ENCODE measurements at places on chromosomes 12 and 14.
A peak's percentile ranks its signal among the peaks of the same experiment; 100 is the strongest.

DNA sequence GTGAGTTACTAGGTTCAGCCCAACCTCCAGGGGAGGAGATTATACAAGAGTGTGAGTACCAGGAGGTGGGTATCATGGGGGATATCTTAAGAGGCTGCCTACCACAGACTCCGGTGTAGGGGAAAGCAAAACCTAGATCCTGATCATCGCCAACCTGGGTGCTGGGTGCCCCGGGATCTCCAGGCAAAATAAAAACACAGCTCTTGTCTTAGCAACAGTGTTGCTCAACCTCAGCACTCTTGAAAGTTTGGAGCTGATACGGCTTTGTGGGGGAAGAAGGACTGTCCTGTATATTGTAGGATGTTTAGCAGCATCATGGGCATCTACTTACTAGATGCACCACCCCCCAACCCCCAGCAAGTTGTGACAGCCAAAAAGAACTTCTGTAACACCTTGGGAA is 74.5 kb downstream of the CCDC60 start:
- no peak for DNase-seq

- no peak for DNase-seq
These were observed 97.7 kb downstream of the ESRRB start for GRCh38 chr14:76473481-76474263.

- DNase-seq, result no peak
These were observed 644.7 kb downstream of the VRK1 start for GRCh38 chr14:97441740-97442362.

DNA sequence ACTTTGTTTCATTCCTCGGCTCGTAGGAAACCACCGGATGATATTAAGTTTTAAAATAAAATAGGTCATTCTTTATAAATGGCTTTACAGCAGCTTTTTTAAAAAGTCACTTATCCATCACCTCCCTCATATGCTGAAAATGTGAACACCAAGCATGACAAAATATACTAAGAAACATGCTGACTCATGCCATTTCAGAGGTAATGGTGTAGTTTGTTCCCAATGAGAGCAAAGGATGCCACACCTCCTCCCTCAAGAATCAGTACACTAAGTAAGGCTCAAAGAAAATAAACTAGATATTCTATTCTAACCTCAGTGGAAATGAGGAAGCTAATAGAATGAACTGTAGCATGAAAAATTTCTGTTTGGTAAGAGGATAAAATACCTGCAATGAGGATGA is 5.5 kb upstream of the DIO2 start:
- DNase-seq, result no peak

GRCh38 chr14:70020352-70021170 is 141.3 kb downstream of the SMOC1 start:
- no peak for DNase-seq

DNA sequence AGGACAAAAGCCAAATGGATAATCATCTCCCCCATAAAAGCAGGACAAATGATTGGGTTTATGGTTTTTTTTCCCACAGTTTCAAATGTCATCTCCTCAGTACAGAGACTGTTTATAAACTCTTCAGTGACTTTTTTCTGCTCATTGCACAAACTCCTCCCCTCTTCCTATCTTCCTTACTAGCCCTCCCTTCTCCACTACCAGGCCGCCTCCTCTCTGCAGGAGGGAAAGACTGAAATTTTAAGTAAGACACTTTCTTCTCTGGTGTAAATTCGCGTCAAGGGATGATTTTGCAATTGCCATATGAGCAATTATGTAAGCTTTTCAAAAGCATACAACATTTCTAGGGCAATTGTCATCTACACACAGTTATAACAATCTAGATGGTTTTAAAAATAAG is 37.0 kb downstream of the BTG1 start:
- peak; percentile 83 for DNase-seq

DNA sequence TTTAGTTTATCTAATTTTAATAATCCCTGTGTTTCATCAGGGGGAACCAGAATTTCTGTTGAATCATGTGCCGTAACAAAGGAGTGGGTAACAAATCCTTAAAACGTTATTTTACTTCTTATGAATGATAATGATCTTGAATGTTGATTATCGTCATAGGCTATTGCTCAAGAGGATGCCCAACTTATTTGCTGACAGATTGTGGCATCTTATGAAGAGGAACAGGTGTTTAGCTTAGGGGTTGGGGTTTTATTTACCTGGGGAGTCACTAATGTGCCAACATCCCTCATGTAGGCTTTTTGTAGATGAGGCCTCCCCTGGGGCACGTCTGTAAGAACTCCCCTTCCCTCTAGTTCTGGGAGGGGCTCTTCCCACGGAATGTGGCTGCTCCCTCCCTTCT is 32.4 kb upstream of the TMX1 start:
- DNase-seq, result no peak

DNA sequence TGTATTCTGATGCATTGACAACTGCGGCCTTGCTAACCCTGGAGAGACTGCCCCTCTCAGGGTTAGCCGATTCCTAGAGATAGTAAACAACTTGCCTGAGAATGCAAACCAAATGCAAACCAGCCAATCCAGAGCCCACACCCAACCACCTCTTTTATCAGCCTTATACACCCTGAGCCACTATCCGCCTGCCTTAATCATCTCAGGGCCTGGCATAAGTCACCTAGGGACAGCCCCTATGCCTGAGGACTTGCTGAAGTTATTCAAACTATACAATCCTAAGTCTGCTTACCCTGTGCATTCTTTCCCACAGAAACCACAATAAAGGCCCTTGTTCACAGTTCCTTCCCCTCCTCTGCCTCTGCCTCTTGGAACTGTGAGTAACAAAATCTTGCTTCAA is 177.2 kb downstream of the KCNA5 start:
- DNase-seq, result no peak

DNA sequence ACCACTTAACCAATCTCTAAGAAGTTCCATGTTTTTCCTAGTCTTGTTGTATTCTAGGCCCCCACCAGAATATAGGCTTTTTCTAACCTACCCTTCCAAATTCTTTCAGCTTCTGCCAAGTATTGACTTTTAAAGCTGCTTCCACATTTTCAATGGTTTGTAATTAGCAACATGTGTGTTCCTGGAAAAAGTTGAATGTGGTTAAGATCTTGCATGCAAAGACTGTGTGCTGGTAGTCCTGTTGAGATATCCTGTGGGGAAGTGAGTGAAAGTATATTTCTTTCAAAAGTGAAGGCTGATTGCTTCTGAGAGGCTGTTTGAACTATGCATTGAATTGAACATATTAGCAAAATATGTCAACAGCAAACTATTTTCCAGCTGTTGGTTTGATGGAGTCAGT is 646 bp upstream of the OR6C4 start:
- DNase-seq, result no peak

DNA sequence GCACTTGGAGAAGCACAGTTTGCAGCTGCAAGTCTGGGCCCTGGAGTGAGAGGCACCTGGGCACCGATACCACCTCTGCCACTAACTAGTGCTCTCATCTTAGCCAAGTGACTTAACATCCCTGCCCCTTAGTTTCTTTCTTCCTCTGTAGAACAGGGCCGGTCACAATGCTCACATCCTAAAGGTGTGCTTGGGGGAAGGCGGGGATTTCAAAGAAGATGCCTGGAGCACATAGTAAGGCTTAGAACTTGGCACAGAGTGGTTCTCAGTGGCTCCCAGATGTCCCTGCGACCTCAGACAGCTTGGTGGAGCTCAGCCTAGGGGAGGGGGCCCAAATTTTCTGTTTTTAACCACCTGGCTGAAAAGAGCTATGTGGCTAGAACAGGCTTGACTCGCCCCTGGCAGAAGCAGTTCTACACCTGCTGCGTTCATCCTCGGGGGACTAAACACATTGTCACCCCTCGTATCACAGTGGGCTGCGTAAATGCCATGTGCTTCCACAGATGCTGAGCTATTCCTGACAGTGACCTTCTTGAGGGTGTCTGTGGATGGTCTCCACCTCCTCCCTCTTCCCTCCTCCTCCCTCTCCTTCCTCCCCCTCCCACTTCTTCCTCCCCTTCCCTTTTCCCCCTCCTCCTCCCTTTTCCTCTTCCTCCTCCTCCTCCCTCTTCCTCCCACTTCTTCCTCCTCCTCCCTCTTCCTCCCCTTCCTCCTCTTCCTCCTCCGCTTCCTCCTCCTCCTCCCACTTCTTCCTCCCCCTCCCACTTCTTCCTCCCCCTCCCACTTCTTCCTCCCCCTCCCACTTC is 112.1 kb downstream of the PHETA1 start:
- no peak for DNase-seq

- no peak for DNase-seq
These were observed 57.1 kb downstream of the ERC1 start for GRCh38 chr12:1047898-1048660.

- DNase-seq, result no peak
These were observed 157.1 kb upstream of the GRIN2B start for GRCh38 chr12:14138495-14138894.

- DNase-seq, result peak; percentile 71
These were observed 10.5 kb downstream of the C12orf75 start for GRCh38 chr12:105341010-105341409.

DNA sequence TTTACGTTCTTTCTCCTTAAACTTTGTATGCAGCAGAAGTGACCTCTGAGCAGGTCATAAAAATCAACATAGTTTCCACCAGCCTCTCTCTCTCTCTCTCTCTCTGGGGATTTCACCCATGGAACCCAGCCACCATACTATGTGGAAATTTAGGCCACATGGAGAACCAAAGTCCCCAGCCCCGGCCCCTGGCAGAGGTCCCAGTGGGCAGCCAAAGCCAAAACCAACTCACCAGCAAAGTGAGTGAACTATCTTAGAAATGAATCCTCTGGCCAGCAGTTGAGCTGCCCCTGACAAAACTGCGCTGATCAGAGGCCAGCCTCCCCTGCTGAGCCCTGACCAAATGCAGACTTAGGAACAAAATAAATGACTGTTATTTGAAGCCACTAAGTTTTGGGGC is 9.2 kb downstream of the DUSP6 start:
- DNase-seq, result no peak

- DNase-seq, result peak; percentile 24
These were observed 179.9 kb upstream of the PELI2 start for GRCh38 chr14:55938249-55938791.

GRCh38 chr14:68343534-68344118 is 449.2 kb downstream of the ZFP36L1 start:
- DNase-seq, result no peak

- DNase-seq, result no peak
These were observed 151.9 kb downstream of the EMP1 start for GRCh38 chr12:13348464-13348863.

DNA sequence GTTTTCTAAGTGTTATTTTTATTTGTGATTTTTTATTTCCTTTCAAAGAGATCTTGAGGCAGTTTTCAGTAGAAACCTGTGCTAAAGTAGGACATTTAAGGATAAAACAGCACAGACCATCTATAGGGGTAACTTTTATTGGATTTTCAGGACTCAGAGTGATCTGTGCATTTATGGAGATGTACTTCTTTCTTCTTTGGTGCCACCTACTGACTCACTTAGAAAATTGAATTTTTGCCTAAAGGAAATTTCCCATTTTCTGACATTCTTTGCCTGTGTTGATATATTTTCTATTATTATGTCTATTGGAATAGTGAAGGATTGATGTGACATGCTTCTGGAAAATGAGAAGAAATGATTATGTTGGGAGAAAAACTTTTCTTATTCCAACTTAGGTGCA is 113.0 kb downstream of the UNC79 start:
- peak; percentile 16 for DNase-seq

DNA sequence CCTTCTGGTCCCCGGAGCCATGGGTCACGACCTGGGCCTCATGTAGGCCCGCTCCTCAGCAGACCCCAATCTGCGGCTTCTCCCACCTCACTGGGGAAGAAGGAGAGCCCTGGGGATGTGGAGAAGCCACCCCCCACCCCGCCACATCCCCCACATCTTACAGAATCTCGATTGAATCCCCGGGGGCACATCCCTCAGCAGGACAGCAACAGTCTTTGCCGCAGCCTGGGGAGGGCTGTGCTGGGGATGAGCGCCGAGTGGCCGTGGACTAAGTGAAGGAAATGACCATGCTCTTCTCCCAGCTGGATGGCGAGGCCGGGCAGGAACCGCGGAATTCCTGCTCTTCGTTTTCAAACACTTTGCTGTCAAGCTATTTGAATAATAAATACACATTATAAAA is 169.0 kb upstream of the RTL1 start:
- no peak for DNase-seq

- no peak for DNase-seq
These were observed 15.5 kb downstream of the LEMD3 start for GRCh38 chr12:65184858-65185229.

DNA sequence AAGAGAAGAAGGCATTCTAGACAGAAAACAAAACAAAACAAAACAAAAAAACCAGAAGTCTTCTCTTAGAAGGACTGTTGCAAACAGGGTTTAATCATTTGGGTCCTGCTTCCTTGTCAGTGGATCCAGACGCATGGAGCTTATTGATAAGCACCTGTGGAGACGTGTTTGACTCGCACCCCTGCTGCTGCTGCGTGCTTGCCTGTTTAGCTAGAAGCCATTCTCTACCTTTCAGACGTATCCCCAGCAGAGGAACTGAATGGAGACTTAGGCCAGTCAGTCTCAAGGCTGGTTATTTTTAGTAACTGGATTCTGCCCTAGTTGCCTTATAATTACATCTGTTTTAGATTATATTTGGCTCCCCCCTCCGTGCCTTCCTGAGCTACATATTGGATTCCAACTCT is 186.1 kb upstream of the EEA1 start:
- no peak for DNase-seq

DNA sequence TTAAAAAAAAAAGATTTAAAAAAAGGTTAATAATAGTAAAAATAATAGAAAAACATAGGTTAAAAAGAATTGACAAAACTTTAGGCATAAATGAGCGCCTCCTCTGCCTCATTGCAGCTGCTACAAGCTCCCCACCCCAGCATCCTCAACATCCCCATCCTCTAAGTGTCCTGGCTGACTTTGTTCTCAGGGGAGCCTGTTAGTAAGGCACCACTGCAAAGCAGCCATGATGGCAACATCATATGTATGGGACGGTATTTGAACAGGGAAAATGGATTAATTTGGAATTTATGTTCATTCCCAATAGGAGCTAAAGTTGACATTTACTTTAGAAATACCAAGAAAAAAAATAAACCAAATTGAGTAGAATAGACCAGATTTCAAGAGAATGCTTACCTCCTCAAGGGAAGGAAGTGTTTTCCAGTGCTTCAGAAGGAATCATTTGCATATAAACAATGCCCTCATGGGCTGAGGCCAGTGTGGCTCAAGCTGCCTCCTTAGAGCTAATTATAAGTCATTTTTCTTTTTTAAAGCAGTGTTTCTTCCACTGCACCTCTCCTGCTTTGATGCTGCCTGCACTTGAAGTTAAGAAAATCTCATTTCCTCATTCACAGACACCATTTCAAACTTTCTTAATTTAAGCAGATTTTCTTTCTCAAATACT is 59.6 kb downstream of the DACT1 start:
- DNase-seq, result no peak

GRCh38 chr14:103001226-103001625 is 56.1 kb downstream of the CDC42BPB start:
- no peak for DNase-seq

GRCh38 chr12:71665090-71665463 is 976 bp downstream of the THAP2 start:
- no peak for DNase-seq

GRCh38 chr12:120853188-120853587 is 51.0 kb downstream of the SPPL3 start:
- no peak for DNase-seq
